ENCODE measurements at places on chromosomes 5 and 9. TPM values are rescaled to one million over a fixed set of nuclear protein-coding genes. Genes with fewer than 3 reads are reported as not detected.

DNA sequence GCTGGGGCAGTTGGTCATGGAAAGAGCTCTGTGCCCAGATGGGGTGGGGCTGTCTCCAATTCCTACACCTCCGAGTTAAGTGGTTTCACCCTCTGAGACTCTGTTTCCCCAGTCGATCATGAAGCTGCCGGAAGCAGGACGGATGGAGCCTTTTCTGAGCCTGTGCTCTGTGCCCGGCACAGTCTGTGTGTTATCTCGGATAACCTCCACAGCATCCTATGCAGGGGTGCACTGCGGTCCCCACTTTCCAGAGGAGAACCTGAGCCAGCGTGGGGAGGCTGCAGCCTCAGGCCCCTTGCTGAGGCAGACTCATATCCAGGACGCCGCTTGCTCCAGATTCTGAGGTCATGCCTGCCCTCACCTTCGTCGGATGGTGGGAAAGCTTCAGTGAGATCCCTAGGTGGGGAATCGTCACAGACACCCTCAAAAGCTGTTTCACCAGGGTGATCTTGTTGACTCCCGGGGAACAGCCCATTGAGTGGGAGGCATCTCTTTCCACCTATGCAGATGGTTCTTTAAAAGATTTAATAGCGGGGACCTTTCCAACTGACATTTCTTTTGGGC lies 6.9 kb upstream of the COL5A1 start:
- no peak for DNase-seq

- no peak for DNase-seq
Measured at GRCh38 chr9:118891213-118891612, 478.0 kb downstream of the BRINP1 start.

DNA sequence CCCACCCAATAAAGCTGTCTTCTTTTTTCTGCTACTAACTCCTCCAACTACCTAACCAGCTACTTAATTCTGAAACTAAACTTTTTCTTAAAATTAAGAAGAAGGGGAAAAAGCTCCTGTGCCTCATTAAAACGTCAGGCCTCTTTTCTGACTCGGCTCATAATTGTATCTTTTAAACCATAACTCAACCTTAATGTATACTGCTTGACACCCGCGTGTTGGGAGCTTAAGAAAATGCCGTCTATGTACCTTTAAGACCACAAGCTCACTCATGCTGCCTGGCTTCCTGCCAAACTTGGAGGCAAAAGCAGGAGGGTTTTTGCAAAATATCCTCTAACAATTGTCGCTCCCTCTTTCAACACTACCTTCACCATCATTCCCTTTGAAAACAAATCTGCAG lies 5.0 kb downstream of the EBF1 start:
- peak; percentile 69 for DNase-seq

GRCh38 chr5:103259705-103260355 lies 1.3 kb downstream of the MACIR start:
- DNase-seq = no peak

The NDUFAF2 gene
- 11.2 TPM for total RNA-seq

DNA sequence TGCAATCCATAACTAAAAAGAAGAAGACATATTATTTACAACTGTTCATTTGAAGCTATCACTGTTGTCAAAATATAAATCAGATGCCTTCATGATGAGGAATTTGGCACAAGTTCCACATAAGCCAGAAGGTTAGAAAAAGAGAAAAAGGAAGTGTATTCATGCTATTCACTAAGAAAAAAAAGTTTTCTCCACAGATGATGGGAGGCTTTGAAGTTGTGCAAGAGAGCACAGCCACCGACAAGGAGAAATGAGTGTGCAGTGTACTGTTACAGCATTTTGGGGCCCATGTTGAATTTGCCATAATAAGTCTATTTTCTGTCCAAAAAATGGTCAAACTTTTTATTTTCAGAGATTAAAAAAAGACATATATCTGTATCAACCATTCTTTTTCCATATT lies 32.9 kb upstream of the IFNK start:
- no peak for DNase-seq

GRCh38 chr9:1619915-1620710 lies 395.0 kb upstream of the SMARCA2 start:
- no peak for DNase-seq

The GRM6 gene
- total RNA-seq = not detected

DNA sequence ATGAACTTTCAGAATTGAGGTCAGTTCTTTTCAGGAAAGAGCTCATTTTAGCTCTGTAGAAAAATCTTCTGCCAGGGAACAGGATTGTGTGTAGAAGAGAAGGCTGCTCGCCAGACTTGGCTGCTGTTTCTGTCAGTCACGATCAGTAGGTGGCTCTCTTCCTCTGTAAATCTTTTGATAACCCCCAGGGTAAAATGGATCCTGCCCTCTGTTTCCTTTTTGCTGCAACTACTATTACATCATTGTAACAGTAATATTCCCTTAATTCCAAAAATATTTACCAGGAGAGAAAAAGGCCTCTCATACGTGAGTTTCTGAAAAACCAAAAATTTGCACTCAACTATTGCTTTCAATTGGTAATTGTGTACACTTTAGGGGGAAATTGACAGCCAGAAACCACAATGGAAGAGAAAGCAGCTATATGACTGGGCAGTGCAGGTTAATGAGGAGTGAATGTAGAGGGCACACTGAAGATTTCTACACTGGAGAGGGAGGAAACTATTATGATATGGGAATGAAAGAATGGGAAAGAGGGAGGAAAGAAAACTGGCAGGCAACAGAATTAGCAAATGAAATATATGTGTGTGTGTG lies 12.3 kb downstream of the IFNA21 start:
- no peak for DNase-seq

GRCh38 chr5:110053824-110054223 lies 364.1 kb downstream of the MAN2A1 start:
- DNase-seq = no peak
